ENCODE measurements at places on chromosomes 7 and 10. TPM values are rescaled to one million over a fixed set of nuclear protein-coding genes. Genes with fewer than 3 reads are reported as not detected.

DNA sequence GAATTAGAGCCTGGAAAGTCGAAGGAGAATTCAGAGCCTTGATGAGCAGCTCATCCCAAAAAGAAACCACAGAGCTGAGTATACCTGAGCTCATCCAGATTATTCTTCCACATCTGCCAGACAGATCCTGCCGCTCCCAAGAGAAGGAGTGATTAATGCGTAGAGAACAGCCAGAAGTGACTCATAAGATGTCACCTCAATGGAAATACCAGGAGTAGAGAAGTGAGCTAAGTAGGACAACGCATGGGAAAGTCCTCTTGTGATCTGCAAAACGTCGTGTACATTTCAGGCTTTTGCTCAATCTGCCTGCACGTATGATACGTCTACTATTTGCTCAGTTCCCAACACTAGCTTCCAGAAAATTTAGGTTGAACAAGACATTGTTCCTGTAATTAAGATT lies 230.5 kb upstream of the AUTS2 start:
- no peak for DNase-seq

DNA sequence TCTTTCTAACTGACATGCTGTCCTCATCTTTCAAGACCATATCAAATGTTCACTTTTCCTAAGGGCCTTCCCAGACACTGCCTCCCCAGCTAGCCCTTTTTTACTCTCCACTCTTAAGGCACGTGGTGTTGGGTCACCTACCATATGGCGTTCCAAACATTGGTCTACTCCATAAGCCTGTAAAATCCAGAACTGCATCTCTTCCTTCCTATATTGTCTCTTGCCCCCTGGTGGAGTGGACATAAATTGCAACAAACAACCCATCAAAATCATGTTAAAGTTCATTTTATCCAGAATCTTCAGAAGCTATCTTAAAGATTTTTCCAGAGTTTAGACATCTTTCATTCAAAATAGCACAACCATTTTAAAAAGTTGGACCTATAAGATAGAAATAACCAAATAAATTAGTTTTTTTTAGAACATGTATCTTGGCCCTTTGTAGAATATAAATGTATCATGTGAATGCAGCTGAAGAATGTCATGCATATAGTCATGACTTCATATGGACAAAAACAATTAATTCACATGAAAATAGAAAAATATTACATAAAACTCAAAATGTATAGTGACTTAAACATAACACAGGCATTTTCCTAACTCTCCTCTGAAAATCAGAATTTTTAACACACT lies 180.6 kb upstream of the CHRM2 start:
- DNase-seq = no peak

GRCh38 chr7:152355474-152356057 lies 80.2 kb downstream of the KMT2C start:
- DNase-seq = no peak

DNA sequence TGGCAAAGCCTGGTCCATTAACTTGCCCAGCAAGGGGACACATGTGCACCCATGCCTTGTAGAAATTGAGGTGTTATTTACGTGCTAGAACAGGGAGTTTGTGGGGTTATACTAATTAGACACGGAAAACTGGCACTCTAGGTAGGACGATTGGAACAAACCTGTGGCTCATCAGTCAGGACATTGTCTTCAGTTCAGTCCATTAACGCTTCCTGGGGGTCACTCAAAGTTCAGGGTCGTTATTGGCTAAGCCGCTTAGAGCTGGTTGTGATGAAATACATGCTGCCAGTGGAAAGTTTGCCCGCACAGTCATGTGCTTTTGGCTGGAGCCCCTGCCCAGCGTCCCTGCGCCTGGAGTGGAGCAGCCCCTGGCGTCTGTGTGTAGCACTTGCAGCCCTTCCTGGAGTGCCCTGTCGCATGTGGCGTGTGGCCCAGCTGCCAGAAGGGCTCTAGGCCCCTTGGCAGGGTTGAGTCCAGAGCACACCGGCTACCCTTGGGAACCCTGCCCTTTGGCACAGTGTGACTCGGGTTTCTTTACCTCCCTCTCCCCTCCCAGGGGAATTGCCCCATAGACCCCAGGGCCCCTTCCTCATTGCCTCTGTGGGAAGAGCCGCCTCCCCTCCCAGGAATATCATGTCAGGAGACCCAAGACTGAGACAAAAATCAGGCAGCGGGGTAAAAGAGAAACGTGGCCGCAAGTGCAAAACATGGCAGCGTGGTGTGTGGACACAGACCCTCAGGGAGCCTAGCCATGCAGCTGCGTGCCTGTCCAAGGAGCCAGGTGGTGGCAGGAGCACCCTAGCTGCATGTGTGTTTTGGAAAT lies 9.8 kb downstream of the ZNF775 start:
- DNase-seq = no peak

VAX1 gene
- polyA plus RNA-seq = not detected

Measured in left kidney (tissue), 8 donors.